Tongue (tissue), 3 donors: ENCODE measurements at places on chromosomes 4 and X. TPM values are rescaled to one million over a fixed set of nuclear protein-coding genes. Genes with fewer than 3 reads are reported as not detected.

GRCh38 chr4:80268936-80269335 lies 2.5 kb downstream of the FGF5 start:
- no peak for DNase-seq

DNA sequence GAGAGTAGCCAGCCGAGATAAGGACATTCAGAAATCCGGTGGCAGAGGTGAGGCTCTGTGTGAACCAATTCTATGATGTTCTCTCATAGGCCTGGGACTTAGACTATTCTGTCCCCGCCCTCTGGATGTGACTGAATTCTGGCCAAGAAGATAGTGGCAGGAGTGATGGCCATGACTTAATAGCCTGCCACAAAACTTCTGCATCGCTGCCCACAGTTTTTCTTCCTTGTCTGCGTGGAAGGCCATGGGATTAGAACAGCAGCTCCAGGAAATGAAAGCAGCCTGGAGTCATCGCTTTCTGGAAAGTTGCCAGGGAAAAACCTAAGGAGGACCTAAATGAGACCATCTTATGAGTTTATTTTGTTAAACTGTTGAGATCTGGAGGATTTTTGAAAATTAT lies 134.7 kb downstream of the F11 start:
- no peak for DNase-seq

DNA sequence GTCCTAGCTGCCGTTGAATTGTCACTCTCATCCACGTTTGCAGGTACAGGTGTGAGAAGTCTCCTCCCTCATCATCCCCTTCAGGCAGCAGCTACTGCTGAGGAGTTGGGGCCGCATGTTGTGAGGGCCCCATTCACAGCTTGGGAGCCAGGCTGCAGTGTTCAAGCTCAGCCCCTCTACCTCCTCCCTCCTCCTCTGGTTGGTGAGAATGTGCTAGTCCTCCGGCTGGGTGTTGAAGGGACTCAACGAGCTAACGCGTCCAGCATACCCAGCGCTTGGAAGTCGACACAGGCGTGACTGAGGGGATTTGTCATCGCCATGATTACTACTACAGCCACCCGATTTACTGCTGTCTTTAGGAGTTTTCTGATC lies 82.0 kb upstream of the PSAPL1 start:
- DNase-seq = peak; percentile 53

PNPLA4 gene
- 13.6 TPM for total RNA-seq

DNA sequence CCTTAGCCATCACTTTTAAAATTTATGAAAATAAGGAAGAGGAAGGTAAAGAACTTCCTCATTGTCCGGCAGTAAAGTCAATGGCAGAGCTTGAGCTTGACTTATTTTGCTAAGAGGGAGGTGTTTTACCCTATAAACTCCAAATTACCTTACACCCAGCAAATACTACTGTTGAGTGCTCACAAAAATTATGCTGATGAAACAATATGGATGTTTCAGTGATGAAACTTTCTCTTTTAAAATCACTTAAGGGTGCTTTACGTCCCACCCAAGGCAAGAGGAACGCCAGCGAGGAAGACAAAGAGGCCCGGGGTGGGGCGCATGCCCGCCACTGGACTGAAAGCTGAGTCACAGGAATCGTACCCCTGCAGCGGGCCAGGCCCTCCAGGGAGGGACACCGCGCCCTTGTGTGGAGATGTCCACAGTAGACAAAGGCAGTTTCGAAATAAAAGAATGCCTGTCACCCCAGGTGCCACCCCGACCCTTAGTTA lies 560 bp upstream of the TMSB4X start:
- peak; percentile 64 for DNase-seq

- DNase-seq = peak; percentile 43
These were observed 241.1 kb upstream of the TET2 start for GRCh38 chr4:104905546-104905945.

- DNase-seq = no peak
These were observed 351 bp upstream of the SLC30A9 start for GRCh38 chr4:41989994-41990364.

DNA sequence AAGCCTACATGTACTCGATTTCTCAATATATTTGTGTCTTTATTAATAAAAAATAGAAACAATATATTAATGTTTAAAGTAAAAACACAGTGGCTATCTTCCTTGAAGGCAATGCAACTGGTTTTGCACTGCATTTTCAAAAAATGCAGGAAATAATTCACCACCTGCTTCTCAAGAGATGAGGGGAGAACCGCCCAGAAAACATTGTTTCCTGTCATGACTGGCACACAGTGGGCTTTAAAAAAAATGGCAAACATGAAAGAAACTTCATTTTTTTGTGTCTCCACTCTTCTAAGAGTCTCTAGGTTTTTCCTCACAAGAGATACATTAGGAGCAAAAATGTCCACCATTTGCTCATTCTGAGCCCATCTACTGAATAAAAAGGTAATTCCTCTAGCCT lies 50.8 kb upstream of the C4orf50 start:
- no peak for DNase-seq

DNA sequence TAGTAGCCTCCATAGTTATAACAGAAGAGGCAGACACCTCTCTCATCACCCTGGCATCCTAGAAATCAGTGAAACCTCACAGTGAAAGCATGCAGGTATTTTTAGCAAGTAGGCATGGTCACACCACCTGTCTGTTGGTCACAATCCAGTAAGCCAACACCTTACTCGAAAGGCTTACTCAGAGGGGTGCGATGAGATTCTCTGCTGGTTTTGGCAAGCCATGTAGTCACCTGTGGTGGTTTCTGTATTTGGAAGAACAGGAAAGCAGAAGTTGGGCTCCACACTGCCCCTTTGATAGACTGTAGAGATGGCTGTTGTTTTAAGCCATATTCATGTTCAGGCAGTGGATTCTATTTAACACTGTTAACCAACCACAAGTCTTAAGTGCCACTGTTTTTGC lies 134.7 kb downstream of the DCLK2 start:
- no peak for DNase-seq

DNA sequence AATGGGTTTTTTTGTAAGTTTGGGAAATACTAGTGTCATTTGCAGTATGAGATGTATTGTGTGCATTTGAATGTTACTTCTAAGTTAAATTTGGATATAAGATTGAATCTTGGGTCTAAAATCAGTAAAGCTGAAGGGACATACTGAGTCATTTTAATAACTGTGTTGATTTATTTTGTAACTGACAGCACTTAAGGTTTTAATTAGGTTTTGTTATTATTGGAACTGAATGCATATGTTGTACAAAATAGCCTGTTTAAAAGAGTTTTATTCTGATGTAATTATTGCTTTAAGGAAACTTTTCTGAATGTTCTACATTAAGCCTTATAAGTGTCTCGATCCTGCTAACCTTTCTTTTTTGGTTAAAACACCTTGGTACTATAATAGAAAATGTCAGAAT lies 396.6 kb downstream of the MAPK10 start:
- DNase-seq = no peak

DNA sequence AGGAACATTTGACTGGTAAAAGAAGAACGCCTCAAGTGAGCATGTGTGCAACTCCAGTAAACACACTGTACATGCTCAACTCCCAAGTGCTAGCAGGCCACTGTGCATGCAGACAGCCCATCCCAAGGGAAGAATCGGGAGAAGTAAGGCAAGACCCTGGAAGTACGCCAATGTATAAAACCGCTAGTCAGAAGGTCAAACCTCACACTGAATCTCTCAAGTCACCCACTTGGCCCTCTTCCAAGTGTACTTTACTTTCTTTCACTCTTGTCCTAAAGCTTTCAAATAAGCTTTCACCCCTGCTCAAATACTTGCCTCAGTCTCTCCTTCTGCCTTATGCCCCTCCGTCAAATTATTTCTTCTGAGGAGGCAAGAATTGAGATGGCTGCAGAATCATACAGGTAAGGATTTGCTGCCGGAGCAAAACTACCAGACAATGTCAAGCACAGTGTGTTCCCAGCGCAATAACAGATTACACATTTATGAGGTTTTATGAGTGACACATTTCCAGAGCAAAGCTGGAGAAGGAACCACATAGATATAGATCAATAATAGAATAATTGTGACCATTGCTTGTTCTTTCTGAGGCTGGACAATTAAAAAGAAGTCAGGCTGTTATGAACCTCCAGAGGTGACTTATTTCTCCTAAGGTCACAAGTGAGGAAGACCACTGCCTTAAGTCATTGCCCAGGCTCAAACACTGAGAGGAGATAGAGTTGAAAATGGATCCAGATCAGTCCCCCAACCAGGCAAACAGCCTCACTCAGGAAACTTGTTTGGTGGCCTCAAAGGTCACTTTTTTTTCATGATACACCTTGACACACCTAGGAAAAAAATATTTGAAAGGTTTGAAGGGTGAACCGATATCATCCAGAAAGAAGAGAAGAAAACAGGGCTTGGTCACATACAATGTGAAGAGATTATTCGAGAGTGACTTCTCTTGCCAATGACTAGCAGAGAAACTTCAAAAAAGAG lies 26.3 kb downstream of the CXCL1 start:
- DNase-seq = no peak

ARR3 gene
- not detected for total RNA-seq

SATL1 gene
- total RNA-seq = 0.10 TPM

PRDM8 gene
- 8.4 TPM for total RNA-seq

- DNase-seq = no peak
These were observed 210.2 kb upstream of the GYPA start for GRCh38 chr4:144350706-144351105.

DNA sequence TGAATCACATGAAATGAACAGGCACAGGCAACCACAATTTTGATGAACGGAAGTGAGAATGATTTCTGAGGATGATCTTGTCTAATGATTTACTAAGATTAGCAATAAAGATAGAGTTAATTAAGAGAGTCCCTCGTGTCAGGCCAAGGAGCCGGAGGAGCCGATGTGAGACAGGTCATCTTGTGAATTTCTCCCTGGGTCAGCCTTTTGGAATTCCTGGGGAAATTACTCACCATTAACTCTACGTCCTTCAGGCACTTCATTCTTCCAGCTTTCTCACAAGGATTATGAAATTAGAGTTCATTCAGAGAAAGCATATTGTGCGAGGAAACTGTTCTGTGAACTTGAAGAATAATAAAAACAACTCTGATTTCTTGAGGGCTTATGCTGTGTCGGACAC lies 86.7 kb downstream of the PSAPL1 start:
- no peak for DNase-seq

DNA sequence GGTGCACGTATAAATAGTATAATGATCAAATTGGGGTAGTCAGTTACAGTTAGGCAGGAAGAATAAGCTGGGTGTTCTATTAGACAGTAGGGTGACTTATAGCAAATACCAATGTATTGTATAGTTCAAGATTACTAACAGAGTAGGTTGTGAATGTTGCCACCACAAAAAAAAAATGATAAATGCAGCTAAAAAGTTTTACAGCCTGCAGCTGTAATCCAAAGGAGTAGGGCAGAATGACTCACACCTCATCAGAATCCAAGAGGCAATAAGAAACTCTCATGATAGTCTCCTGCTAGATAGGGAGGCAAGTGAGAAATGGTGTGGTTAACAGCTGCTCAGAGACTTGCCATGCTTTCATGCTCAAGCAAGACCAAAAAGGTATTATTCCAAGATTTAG lies 19.6 kb upstream of the TCEAL4 start:
- no peak for DNase-seq

DNA sequence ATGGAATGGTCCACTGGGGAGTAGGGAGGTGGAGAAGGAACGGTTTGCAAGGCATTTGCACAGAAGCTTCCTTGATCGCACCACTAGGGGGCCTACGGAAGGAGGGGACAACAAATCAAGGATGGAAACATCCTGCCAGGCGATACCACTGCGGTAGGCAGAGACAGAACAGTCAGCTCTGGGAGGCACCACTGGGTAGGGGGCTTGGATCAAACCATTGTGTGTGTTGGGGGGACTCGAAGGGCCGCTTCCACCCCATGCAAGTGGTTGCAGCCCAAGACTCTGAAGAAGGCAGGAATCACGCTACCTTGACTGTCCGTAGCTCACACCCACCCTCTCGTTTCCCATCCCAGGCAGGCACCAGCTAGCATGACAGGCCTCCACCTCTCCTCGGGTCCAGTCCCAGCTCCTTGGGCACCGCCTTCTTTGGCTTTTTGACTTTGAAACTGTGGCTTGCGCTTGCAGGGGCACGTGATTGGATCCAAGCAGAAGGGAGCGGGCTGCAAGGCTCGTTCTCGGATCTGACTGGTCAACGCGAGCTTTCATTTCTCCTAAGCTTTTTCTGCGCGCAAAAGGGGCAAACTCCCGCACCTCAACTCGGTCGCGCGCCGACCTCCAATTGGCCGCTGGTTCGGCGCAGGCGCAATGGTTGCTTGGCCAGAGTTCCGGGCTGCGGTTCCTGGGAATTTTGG lies 28.4 kb downstream of the GAGE1 start:
- no peak for DNase-seq

- no peak for DNase-seq
These were observed 21.2 kb upstream of the GPC3 start for GRCh38 chrX:134006484-134007161.

PCDH7 gene
- 65.0 TPM for total RNA-seq

- no peak for DNase-seq
These were observed 134.1 kb upstream of the CPXCR1 start for GRCh38 chrX:88612870-88613329.

DNA sequence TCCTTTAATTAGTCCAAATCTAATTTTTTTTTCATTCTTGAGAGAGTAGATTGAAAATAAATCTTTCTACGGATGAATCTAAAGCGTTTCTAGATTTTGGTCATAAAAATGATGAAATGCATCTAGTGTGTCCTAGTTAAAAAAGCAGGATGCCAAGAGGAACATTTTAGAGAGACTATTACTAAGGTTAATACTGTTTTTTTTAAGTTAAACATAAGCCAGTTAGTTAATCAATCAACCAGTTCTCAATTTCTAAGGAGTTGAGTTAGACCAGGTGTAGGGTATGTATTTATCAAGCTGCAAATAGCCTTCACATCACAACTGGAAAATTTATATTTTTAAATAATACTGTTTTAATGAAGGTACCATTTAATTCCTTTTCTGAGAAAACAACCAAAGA lies 679.5 kb upstream of the IGFBP7 start:
- DNase-seq = no peak

DNA sequence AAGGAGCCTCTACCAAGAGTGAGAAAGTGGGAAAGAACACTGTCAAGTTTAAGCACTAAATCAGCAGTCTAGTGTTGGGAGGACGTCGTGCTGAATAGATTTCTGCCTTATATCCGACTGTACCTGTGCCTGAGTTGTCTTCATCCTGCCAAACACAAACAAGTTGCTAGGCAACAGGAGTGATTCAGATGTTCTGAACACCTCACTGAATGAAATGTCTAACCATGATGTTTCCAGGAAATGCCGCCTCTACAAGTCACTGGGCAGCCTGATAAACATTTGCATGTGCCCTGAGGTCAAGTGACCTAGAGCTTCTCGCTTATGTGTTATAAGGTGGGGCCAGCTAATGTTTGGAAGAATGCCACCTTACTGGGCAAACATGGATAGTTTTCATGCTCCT lies 37.9 kb downstream of the SGMS2 start:
- no peak for DNase-seq

GRCh38 chr4:16205298-16206164 lies 20.7 kb downstream of the TAPT1 start:
- DNase-seq = no peak

GRCh38 chr4:56876264-56876663 lies 31.4 kb upstream of the REST start:
- DNase-seq = no peak

GRCh38 chr4:111274486-111274885 lies 651.6 kb upstream of the PITX2 start:
- DNase-seq = no peak
